ENCODE measurements at places on chromosomes 4 and X. TPM values are rescaled to one million over a fixed set of nuclear protein-coding genes. Genes with fewer than 3 reads are reported as not detected.

Gene AASDH
- total RNA-seq, result 23.4 TPM

GRCh38 chr4:52290466-52290865, 239.4 kb downstream of the SPATA18 start:
- DNase-seq, result peak; percentile 83

DNA sequence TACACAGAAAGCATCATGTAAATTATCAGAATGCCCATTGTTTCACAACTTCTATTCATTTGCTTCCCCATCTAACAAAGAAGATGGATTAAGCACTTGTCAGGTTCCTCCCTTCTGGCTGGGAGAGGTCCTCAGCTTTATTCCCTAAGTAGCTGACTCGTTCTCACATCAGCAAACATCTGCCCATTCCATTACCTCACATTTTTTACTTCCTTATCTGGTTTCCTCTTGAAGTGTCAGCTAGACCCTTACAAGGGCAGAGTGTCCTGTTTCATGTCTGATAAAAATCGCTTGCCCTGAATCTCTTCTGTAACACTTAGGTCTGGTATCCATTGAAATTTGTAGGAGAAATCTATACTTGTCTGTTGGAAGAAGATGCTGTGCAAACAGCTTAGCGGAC, 34.7 kb downstream of the TMPRSS11A start:
- DNase-seq, result peak; percentile 12

DNA sequence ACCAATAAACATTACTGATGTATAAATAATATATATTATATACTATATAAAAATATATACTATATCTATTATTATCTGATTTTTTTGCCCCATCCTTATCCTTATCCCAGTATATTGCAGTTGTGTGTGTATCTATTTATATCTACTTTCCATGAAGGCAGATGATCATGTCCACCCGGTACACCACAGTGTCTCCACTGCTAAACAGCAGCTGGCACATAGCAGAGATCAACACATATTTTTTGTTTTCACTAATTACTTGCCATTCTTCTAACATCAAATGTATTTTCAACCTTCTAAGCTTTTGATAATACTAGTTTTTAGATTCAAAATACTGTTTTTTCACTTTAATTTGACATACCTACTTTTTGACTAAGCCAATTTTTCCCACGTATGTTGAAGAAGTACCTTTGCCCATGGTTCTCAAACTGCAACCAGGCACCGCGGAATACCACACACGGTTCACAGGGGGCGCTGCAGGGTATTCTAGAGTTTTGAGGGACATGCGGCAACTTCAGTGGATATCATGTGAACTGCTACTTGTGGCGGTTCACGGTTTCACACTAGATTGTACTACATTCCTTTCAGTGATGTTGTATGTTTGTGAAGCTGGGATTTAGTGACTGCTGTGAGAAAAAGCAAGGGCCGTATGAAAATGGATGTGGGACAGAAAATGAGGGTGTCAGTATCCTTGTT, 182.5 kb upstream of the NPY2R start:
- DNase-seq, result peak; percentile 51
